ENCODE measurements at places on chromosomes 1 and 21.
A peak's percentile ranks its signal among the peaks of the same experiment; 100 is the strongest.

DNA sequence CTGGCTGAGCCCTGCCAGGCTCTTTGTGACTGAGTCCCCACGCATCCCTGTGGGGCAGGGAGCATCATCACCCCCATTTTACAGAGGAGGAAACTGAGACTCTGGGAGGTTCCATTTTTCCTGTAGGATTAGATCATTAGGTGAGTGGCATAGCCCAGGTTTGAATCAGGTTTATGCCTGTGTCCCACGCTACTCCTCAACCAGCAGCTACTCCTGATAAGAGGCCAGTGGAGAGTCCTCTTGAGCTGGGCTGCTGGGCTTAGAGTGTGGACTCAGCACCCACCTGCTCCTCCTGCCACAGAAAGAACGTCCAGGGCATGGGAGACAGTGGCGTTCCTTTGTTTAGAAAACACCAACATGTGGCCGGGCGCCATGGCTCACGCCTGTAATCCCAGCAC is 30.7 kb downstream of the TNFRSF1B start:
- DNase-seq, result no peak

DNA sequence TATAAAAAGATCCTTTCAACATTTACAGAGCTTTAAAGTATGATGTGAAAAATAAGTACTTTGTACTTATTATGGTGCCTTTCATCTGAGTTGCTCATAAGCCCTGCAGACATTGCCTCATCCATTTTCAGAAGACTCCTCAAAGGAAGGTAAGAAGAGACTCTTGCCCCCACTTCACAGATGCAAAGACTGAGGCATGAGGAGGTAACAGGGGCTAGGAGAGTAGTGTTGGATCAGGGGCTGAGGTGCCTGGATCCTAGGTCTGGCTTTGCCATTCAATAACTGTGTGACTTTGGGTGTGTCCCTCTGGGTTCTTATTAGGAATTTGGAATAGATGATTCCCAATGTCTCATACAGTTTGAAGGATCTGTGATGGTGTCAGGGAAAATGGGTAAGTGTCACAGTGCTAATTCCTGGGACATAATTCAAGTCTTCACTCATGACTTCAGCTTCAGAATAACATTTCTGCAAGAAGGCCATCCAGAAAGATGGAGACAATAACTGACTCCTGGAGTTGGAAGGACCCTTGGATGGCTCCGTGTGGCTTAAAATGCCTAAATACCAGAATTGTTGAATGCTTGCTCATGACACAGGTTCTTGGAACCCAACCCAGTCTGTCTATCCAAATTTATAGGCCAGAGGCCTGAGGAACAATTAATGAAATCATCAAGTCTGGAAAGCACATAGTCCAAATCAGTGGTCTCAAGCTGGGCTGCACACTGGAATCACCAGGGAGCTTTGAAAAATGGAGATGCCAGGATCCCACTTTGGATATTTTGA is 93.1 kb upstream of the RUNX1 start:
- DNase-seq, result no peak

- DNase-seq, result no peak
Measured at GRCh38 chr21:27268290-27268689, 301.4 kb upstream of the ADAMTS5 start.

- DNase-seq, result no peak
Measured at GRCh38 chr1:195697130-195697529, 911.1 kb downstream of the KCNT2 start.

DNA sequence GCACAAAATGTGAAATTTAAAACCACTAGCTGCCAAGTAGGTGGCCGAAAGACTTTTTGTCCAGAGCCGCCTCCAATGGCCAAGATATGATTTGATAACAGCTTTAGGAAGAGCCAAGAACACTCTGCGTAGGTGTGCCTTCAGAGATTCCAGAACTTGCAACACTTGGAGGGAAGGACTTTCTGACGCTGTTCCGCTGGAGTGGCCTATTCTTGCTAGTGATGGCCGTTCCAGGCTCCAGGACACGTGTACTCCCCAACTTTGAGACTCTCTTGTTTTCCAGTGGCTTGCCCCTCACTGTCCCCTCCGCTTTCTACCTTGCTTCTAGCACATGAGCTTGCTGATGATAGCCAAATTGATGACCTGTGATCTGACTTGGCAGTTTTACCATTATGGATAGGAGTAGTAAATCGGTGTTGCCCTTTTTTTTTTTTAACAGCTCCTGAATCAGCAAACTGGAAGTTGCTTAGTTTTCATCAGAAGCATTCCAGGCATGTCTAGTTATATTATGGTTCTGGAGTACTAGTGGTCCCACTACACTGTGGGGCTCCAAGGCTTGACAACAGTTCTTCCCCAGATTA is 1.0 kb downstream of the PRDX6 start:
- no peak for DNase-seq

DNA sequence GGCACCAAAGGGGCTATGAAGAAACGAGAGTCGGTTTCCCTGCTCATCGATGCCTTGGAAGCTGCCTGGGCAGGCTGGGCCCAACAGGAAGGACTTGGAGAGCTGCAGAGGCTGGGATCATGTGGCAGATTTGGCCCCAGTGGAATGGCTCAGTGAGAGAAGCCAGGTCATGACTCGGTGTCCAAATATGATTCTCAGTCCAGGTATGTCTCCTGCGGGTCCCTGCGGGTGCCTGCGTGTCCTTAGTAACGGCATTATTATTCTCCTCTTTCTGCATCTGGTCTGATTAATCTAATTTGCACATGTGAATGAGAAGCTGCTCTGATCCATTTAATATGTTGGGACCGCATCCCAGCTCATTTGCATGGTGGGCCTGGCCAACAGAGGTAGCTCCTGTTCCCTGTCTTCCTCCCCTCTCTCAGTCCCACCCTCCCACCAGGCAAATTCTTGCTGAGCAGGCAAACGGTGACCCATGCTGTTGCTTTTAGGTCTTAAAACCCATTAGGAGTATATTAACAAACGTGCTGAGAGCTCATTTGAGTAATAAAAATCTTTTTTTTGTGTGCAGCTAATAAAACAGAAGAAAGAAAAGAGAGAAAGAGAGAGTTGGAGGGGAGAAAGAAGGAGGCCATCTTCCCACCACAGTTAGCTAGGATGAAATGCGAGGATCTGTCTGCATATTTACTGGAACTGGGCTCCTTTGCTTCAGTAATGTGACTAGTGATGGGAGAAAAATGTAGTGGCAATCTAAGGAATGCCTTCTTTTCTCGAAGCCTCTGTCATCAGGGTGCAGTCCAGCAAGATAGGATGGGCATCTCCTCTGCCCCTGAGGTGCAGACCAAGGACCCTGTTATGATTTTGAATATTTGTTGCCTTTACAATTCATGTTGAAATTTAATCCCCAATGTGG is 133.5 kb downstream of the HMGB4 start:
- no peak for DNase-seq

- DNase-seq, result no peak
Measured at GRCh38 chr21:31650930-31651329, 8.6 kb upstream of the SOD1 start.

- DNase-seq, result peak; percentile 19
Measured at GRCh38 chr1:246280551-246280950, 226.5 kb downstream of the SMYD3 start.

DNA sequence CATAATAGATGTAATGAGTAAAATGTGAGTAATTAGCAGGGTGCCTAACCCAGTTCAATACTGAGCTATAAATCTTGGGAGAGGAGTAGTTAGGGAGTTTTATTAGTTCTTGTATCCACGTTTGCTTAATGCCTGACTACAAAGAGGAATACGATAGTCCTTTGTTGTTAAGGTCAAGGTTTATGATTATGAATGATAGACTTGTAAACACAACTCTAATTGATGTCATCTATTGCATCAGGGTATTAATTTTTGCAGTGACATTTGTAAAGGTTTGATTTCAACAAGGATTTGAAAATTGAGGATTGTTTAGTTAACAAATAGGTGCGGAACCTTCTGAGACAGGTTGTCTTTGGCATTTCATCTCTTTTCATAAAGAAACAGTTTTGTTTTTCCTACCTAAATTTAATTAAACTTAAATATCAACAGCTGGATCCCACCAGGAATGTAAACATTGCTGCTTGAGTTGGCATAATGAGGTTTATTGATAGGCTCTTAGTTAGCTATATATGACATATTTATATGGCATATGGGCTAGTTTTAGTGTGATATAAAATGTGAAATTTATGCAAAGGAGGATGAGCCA is 9.7 kb downstream of the SOAT1 start:
- DNase-seq, result no peak

GRCh38 chr1:25697435-25698217 is 81.0 kb downstream of the MAN1C1 start:
- DNase-seq, result no peak

DNA sequence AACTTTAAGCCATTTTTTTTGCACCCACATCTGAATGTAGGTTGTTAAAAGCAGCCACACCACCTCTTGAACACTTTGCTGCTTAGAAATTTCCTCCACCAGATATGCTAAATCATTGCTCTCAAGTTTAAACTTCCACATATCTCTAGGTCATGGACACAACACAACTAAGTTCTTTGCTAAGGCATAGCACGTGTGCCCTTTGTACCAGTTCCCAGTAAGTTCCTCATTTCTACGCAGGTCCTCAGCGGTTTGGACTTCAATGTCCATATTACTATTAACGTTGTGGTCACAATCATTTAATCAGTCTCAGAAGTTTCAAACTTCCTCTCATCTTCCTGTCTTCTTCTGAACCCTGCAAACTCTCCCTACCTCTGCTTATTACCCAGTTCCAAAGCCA is 661.6 kb upstream of the PKN2 start:
- DNase-seq, result no peak

DNA sequence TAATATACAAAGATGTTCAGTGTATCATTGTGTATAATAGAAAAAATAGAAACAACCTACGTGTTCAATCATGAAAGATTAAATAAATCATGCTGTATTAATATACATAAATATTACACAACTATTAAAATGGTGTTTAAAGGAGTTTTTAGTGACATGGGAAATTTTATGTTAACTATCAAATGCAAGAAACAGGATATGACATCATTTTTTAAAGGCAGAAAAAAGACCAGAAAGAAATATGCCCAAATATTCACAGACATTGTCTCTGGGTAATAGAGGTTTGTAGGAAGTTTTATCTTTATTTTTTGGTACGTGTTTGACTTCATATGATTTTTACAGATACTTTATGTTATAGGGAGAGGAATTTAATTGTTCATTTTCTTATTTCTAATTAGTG is 34.0 kb downstream of the NPHS2 start:
- DNase-seq, result no peak

DNA sequence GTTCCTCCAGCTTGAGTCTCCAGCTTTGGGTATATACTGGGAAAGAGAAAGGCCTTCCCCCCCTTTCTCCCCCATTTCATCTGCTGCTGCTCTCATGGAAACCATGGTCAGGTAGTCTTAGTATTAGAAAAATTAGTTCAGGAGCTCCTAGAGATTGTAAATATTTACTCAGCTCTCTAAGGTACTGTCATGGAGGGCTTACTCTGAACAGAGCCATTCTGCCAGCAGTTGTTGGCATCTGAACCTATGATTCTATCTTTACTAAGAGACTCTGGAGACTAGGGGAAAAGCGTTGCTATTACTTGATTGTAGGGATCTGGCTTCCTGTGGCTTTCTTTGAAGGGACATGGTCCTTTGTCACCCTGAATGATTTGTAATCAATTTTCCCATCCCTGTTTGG is 6.1 kb downstream of the INTS3 start:
- no peak for DNase-seq

GRCh38 chr1:8004113-8004802 is 21.9 kb downstream of the ERRFI1 start:
- DNase-seq, result peak; percentile 72

- DNase-seq, result no peak
Measured at GRCh38 chr1:87053446-87053845, 139.0 kb downstream of the HS2ST1 start.

GRCh38 chr1:23568608-23569383 is 9.5 kb upstream of the ID3 start:
- no peak for DNase-seq

All from NCI-H2227 treated with DMSO at 0.1 percent for 48 hours (cell line).